ENCODE measurements at places on chromosomes 5 and 9.
A peak's percentile ranks its signal among the peaks of the same experiment; 100 is the strongest.

GRCh38 chr5:99020698-99021048, 91.9 kb upstream of the CHD1 start:
- no peak for DNase-seq

GRCh38 chr5:109196087-109196822, 213.5 kb downstream of the PJA2 start:
- DNase-seq, result no peak

- DNase-seq, result no peak
Measured at GRCh38 chr9:9670454-9670853, 942.3 kb downstream of the PTPRD start.

DNA sequence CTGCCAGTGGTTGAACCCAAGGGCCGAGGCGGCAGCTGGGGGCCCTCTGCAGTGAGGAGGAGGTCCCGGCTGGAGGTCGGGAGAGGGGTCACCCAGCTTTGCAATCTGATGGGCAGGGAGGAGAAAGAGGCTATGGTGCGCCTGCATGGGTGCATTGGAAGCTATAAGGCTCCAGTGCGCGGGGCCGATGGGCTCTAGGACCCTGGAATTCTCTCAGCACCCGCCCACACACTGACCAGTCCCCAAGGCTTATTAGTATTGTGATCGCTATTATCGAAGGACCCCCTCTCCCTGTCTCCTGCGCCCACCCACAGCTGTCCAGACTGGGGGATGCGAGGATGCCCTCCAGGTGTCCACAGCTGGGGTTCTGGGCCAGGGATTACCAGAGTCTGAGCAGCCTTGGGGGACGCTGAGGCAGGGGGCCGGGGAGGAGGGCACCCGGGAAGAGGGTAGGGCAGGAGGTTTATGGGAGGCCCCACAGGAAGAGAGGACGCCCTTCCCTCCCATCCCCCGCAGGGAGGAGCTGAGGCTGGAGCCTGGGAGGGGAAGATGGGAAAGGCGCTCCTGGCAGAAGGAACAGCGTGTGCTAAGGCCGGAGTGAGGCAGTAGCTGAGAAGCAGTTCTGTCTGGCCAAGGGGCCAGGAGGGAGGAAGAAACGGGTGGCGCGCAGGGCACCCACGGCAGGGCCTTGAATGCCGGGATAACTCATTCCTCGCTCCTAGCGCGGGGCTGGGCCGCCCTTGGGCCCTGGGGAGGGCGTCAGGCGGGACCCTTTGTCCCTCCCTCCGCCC, 24.2 kb downstream of the C9orf50 start:
- no peak for DNase-seq

- DNase-seq, result no peak
Measured at GRCh38 chr5:159712672-159713071, 203.6 kb upstream of the ADRA1B start.

DNA sequence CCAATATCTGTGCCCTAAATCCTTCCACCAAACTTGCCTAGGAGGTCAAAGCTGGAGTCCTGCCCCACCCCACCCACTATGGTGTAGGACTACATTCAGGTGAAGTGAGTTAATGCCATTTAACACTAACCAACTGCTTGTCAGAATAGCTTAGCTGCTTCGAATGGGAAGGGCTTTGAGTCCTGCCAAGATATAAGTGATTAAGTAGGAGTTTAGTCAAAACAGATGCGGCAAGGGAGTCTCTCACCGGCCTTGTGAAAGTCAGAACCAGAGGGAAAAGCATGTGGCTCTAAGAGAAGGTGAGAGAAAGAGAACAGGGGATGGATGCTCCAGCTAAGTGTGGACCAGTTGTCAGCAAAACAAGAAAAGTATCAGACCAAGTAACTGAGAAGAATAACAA, 132.6 kb downstream of the SPOCK1 start:
- no peak for DNase-seq

DNA sequence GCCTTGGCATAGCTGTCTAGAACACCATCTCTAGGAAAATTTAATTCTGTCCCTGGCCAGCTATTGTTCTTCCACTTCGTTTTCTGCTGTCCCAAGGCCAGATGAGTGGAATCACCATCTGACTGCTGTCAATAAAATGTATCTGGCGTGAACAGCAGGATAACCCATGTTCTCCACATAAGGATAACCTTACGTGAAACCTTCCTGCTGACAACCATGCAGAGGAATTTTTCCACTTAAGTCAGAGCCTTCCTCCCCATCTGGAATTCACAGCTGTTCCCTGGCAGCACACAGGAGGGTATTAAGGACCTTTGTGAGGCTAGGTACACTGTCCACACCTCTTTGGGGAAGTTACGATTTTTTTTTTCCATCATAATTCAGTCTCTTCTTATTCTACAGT, 28.6 kb downstream of the RNF44 start:
- DNase-seq, result no peak

DNA sequence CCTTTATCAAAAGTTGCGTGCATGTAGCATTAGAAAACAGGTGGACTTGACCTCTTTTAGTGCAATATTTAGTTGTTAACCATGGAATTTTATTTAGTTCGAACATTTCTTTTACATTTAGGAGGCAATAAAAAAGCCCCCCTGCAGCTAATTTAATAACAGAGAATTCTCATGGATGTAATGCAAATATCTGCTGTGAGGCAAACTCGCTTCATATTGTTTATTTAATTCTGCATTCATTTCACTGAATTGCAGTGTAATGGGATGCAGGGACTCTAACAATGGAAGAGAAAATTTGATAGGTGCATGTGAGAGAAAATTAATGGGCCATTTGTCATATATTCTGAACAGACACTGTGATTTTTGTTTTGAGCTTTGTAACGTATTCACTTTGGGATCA, 205.1 kb upstream of the CHD1 start:
- no peak for DNase-seq

- DNase-seq, result peak; percentile 24
Measured at GRCh38 chr9:130129432-130130061, 42.7 kb upstream of the NCS1 start.

DNA sequence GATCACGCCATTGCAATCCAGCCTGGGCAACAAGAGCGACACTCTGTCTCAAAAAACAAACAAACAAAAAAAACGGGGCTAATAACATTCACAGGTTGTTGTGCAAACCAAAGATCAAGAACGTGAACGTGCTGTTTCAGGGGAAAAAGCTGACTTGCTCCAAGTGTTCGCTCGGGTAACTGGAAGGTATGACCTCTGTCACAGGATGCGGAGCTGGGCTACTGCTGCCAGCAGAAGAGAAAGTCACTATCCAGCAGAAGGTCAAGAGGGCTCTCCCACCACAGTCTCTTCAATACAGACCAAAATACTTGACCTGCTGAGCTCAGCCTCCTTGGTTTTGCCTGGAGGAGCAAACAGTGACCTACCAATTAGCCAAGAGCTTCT, 59.7 kb downstream of the ABCA1 start:
- no peak for DNase-seq

- DNase-seq, result no peak
Measured at GRCh38 chr9:18888290-18888689, 144.7 kb downstream of the SAXO1 start.

DNA sequence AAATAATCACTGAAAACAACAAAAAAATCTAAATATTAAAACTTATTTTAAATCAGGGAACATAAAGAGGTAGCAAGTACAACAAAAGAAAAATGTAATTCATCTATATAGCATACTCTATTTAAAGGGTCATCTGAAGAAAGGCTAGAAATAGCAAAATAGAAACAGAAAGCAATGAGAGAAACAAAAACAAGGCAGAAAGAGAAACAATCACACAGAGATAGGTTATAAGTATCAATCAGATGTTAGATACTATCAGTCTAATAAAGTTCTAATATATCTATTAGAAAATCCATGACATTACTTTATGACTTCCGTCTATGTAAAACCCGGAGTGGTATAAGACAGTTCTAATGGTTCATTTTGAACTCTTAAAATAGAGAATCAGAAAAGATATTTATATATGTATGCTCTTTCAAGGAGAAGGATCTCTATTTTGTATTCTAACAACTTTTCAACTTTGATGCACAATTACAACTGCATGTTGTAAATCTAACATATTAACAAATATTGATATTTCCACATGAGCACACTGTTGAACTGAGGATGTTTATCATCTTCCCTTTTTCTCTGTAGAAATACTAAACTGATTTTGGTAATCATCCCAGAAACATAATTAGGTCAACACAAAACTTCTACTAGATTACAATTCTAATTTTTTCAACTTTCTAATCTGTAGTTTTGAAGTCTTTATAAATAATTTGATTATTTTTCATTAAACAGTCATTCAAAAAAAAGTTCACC, 15.8 kb downstream of the RICTOR start:
- DNase-seq, result no peak

GRCh38 chr9:27385606-27386322, 88.8 kb upstream of the EQTN start:
- no peak for DNase-seq

- DNase-seq, result no peak
Measured at GRCh38 chr5:95643152-95643551, 3.4 kb upstream of the RFESD start.

DNA sequence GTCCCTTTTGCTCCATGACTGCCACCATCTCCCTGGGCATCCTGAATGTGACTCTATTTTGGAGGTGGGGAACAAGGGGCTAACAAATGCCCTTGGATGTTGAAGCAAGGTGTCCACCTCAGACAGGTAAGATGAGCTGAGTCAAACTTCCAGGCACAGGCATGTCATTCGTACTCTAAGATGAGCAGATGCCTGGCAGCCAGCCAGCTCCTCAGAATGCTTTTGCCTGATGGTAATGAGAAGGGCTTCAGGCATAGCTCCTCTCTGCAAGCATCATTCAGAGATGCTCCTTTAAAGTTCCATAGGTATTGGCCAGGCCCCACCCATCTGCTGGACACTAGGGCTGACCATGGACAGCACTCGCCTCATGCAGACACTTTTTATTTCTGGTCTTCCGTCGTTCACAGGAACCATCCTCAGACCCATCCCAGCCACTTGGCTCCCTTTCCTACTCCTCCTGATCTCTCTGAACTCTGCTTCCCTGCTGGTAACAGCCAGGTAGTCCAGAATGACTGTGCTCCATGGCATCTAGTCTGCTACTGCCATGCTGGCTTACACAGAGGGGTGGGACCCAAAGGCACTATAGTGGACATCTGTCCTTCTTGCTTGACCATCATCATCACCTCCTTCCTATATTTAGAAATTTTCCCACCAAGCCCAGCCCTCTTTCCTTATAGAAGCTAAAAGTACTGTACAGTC, 118.8 kb downstream of the GLIS3 start:
- DNase-seq, result no peak

- DNase-seq, result no peak
Measured at GRCh38 chr9:76216161-76216649, 178.0 kb downstream of the RFK start.

DNA sequence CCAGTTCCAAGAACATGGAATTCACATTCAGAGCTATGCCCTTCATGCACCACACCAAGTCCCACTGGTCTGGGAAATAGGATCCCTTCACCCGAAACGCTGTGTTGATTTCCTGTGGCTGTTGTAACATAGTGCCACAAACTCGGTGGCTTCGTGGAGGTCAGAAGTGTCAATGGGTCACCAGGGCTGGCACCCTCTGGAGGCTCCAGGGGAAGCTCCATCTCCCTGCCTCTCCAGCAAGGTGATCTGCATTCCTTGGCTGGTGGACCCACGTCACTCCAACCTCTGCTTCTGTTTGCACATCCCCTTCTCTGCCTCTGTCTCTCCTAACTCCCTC, 28.9 kb upstream of the ALDH1B1 start:
- no peak for DNase-seq

DNA sequence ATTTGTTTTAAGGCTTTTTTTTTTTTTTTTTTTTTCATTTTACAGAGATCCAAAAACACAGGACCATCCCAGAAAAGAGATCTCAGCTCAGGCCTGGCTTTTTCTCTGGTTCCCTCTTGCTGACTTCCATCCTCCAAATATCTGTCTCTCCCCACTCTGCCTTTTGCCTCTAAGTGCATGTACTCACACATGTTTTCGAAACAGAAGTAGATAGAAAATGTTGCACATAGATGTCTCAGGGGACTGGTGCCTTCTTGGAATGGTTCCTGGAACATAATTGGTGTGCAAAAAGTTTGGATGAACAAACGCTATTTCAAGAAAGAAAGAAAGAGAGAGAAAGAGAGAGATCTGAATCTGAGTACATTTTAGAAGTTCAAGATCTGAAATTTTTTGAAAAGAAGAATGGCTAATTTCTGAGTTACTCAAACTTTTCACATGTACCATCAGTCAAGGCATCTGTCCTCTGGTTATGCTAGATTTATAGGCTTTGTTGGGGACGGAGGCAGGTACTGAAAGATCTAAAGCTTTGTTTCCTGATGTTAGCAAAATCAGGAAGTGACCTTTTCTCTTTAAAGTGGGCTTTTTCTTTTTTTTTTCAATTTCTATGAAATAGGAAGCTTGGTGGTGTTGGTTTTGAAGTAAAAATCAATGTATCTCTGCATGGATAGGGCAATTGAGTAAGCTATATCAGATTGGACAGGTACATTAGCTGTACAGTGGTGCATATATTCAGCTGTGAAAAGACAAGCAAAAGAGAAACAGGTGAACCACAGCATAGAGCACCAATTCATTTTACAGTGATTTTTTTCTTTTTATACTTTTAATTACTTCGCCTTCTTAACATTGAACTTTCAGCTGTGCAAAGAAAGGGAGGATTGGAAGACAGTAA, 8.5 kb upstream of the TNFSF8 start:
- DNase-seq, result no peak

DNA sequence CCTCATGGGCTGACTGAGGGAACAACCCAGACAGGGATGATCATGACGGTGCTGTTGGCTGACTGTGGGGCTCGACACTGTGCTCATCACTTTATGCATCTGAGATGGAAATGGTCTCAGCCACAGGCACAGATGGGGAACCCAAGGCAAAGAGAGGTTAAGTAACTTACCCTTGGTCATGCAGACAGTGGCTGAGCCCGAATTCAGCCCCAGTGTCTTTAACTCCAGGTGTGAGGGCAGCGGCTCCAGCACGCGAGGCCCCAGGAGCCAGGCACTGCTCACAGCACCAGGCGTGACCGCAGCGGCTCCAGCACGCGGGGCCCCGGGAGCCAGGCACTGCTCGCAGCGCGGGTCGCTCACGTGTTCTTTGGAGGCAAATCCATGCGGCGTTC, 45.3 kb upstream of the FCN1 start:
- DNase-seq, result no peak

DNA sequence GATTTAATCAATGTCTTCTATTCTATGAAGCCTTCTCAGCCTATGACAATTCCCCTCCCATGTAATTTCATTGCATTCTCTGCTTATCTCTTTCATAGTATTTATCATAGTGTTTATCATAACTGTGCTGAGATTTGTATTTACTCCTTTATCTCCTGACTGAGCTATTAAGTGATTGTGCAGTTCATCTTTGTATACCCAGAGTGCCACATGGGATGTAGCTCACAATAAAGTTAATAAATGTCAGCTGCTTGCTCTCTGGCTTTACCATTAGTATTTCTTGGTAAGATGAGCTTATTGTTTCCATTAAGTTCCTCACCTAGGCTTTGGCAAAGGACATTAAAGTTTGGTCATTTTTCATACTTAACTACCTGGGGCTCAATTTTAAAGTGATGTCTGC, 275.1 kb upstream of the MPDZ start:
- DNase-seq, result no peak

DNA sequence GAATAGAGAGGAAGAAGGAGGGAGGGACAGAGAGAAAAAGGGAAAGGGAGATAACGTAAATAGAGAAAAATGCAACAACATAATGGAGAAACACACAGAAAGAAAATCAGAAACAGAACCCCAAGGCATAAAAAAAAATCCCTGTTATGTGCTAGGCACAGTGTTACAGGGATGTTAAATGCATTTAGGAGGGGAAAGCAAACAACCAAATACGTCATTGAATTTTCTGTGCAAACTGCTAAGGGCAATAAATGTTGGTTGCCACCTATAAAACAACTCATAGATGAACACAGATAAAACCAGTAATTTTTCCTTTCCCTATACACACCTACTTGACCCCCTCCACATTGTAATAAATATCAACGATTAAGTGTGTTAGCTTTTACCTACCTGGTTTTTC, 51.3 kb upstream of the ASTN2 start:
- DNase-seq, result no peak

Measured in stimulated activated CD4-positive, alpha-beta T cell treated with anti-CD3 and anti-CD28 coated beads, Interleukin-4, amount 100 ng/mL, for 24 hours (primary cell).